Foreskin keratinocyte (primary cell): ENCODE measurements at places on chromosomes 11 and 22. TPM values are rescaled to one million over a fixed set of nuclear protein-coding genes. Genes with fewer than 3 reads are reported as not detected.

Gene KDM4E
- polyA plus RNA-seq: not detected in 2 replicates

DNA sequence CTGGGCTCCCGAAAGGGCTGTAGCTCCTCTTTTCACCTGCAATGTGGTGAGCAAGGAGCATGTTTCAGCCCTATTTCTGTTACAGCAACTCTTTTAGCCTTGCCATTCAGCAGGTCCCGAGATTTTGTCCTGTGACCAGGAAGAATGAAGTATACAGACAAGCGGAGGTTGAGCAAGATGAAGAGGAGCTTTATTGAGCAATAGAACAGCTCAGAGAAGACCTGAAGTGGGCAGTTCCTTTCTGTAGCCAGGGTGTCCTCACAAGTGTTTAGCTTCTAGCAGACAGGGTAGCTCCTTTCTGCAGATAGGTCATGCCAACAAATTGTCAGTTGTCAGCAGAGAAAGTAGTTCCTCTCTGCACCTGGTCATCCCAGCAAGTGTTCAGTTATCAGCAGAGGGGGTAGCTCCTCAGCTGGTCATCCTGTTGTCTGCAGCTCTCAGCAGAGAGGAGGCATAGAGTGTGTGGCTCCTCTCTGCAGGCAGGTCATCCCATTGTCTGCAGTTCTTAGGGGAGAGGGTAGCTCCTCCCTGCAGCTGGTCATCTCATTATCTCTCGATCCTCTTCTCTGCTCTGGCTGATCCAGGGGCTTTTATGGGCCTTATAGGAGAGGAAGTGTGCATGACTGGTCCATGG is 5.4 kb upstream of the OR56A4 start:
- no peak for DNase-seq

GRCh38 chr11:9138133-9138453 is 46.7 kb upstream of the SCUBE2 start:
- no peak for DNase-seq

- no peak for DNase-seq
Observed at GRCh38 chr11:46387456-46387855, 4.1 kb downstream of the CHRM4 start.

DNA sequence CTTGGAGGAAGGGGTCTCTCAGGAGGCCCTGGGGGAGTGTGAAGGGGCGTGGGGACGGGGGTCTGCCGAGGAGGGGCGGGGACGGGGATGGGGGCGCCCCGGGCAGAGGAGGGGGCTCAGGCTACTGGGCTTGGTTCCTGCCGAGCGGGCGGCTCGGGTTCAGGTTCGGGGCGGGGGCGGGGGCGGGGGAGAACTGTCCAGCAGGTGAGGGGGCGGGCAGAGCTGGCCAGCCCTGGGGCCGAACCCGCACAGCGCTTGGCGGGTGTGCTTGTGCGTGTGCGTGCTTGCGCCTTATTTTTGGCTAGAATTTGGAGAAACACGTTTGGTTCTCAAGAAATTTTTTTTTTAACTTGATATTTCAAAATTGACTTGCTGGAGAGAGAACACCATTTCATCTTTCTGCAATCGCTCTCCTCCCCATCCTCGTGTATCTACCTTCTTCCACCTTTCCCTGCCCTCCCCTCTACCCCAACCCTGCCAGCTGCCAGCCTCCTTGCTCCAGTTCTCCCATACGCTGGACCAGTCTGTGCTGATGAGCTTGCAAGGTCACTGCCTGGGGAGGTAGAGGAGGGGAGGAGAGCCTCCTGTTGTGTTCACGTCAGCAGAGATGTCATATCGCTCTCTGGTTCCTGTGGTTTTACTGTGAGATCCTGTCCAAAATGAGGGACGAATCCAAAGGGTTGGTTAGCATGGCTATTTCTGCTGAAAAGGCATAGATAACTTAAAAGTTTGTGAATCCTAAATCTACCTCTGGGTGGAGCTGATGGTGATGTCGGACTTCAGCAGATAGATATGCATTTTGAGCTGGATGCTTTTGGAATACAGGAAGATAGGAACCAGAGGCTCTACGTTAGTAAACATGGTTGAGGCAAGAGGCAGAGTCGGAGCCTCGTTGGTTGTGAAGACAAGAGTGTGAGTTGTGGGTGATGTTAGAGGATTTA is 668 bp downstream of the MADD start:
- DNase-seq: peak; percentile 48
